Naive thymus-derived CD8-positive, alpha-beta T cell (primary cell): ENCODE measurements at places on chromosomes 2 and 18.

DNA sequence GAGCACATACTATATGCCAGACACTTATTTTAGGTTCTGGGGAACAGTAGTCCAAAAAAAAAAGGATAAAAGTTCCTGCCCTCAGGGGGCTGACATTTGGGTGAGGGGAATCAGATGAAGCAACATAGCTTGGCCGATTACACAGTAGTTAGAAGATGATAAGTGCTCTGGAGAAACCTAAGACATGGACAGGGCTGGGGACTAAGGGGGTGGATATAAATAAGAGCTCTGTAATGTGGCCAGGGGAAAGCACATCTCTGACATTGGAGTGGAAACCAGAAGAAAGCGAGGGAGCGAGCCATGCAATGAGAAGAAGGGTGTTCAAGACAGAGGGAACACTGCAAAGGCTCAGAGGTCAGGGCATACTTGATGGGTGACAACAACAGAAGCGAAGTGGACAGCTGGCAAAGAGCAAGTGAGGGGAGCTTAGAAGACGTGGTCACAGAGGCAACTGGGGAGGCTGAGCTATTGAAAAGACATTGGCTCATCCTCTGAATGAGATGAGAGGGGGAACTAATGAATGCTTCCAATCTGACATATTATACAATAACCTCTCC, 11.4 kb downstream of the TMEM182 start:
- DNase-seq = no peak

GRCh38 chr18:32980896-32981295, 208.1 kb upstream of the KLHL14 start:
- DNase-seq = no peak

DNA sequence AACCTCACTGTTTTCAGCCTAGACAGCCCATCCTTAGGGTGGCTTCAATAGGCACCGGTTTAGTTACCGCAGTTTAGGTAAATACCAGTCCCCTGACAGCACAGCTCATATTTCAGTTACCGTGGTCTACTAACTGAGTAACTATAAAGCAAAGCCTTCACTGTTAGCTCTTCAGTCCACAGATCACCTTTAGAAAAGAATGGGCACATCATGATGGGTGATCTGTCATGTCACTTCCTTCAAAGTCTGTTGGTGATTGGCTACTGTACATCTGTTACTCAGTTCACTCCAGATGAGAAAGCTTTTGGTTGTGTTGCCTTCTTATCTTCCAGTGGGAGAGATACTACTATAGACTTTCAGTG, 21.0 kb downstream of the SLC20A1 start:
- DNase-seq = no peak

DNA sequence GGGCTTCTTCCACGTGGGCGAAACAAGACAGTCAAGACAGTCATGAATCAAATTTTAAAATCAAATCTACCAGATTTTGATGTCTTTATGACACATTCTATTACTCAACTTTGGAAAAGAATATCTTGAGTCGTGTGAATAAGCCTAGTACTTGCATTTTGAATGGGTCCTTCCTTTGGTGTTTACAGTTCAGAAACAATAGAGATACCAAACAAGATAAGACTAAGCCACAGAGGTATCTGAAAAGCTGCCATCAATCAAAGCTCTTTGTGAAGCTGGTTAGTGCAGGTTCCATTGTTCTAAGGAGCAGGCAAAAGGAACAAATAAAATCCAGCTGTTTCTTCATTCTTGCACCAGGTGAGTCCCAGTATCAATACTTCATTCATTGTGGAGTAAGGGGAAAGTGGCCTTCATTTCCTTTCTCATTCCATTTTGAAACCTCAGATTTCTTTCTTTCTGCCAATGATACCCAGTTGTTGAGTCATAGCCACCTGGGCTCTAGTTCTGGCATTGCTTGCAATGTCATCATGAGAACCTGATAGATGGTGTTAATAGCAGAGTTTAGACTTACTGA, 151.7 kb upstream of the L3MBTL4 start:
- no peak for DNase-seq

DNA sequence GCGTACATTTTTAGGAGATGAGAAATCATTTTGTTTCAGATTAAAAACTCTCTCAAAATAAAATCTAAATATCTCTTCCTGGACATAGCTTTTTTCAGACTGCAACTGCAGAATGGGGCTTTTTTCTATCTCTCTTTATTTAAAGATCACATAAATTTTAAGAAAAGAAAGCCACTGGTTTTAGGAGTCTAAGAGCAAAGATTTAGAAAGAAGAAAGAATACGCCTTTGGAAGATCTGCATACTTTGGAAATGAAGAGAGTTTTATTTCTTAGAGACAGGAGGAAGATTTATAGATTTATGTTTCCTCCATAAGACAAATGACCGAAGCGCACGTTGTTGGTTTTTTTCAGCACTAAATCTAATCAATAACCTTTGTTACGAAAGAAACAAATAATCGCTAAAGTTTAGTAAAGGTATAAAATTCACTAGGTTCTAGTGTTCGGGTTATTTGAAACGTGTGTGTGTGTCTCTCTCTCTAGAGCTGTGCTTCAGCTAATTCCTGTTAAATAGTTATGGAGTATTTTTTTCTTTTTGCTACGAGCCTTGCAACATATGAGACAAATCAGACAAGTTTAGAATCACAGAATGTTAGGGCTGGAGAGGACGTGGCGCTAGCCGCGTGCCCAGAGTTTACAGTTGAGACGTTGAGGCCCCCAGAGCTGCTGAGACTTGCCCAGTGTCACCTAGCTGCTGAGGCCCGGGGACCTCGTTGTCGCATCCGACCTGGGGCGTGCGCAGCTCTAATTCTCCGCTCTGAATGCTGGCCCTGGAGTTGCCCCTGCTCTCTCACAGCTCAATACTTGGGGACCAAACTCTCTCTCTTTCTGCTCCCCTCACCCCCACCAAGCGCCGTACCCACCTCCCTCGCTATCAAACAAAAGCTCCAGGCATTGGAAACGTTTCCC, 69.9 kb downstream of the CTAGE1 start:
- DNase-seq = peak; percentile 17

- no peak for DNase-seq
Observed at GRCh38 chr2:224404796-224405195, 2.9 kb upstream of the FAM124B start.

GRCh38 chr2:1588978-1589621, 155.2 kb downstream of the PXDN start:
- DNase-seq = no peak

DNA sequence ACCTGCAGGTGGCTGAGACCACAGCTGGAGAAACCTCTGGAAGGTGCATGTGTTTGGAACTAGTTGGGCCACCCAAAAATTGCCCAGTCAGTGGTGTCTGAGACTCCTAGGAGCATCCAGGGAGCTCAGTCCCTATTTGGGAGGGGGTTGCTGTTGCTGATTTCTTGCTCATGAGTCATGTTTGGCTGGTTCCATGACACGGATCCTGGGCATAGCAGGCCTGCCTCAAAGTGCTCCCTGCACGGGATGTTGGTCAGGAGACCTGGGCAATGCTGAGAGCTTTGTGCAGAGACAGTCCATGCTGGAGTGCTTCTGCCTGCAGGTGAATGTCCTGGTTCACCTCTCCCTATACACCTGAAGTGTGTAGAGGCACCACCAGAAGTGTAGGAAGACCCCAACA, 194.2 kb downstream of the GLI2 start:
- no peak for DNase-seq

DNA sequence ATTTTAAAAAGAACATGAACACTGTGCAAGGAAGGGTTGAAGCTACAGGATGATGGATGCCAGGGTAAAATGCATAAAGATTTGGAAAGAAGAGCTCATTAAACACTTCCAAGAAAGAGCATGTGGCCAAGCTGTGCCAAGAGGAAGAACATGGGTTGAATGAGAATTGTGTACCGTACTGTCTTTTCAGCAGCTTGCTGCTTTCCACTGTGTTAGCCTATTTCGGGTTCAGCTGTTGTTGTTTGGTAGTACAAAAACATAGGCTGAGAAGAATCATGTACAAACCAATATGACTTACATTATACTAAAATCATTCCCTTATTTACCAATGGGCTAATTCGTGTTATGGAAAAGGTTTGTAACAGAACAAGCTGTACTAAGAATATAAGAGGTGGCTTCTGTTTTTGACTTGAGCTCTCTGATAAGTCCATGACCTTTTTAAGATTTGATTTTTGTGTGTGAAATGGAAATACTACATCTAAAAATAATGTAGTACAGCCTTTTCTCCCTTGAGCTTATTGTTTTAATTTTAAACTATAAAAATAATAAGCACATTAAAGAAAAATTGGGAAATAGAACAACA, 188.3 kb upstream of the STON1 start:
- no peak for DNase-seq

DNA sequence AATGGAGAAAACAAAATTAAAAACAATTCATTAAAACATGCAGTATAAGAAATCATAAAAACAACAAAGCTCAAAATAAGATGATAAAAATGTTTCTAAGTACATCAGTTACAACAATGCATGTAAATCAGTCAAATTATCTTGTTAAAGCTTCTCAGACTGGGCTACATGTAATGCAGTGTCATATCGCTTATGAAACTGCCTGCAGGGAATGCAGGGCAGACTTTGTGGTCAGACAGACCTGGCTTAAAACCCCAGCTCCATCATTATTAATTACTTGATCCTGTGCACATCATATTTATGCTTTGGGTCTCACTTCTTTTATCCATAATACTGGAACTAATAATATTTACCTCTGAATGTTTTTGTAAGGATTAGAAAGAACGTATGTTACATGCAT, 74.6 kb downstream of the PID1 start:
- DNase-seq = no peak
